Left ventricle myocardium superior (tissue), 1 donor: ENCODE measurements at places on chromosomes 1 and 21. TPM values are rescaled to one million over a fixed set of nuclear protein-coding genes. Genes with fewer than 3 reads are reported as not detected.

Gene CR1L
- not detected for total RNA-seq

Gene RPS6KA1
- 4.6 TPM for total RNA-seq

Gene WDTC1
- total RNA-seq: 68.8 TPM

Gene TMEM82
- total RNA-seq: not detected

Gene ATP6V1G3
- not detected for total RNA-seq
